ENCODE measurements at places on chromosomes 7 and 10.
A peak's percentile ranks its signal among the peaks of the same experiment; 100 is the strongest.

DNA sequence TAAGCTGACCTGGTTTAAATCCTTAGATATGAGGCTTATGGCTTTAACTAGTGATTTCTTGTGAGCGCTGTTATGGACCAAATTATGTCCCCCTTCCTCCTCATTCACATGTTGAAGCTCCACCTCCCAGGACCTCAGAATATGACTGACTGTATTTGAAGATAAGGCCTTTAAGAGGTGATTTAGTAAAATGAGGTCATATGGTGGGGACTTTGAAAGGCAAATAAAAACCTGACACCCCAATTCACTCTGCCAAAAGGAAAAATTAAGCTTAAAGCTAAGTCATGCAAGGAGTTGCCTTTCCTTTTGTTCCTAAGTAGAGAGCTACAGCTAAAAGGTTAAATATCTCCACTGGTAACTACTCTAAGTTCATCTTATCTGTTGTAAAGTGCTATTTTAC, 36.4 kb upstream of the FIGNL1 start:
- no peak for DNase-seq

DNA sequence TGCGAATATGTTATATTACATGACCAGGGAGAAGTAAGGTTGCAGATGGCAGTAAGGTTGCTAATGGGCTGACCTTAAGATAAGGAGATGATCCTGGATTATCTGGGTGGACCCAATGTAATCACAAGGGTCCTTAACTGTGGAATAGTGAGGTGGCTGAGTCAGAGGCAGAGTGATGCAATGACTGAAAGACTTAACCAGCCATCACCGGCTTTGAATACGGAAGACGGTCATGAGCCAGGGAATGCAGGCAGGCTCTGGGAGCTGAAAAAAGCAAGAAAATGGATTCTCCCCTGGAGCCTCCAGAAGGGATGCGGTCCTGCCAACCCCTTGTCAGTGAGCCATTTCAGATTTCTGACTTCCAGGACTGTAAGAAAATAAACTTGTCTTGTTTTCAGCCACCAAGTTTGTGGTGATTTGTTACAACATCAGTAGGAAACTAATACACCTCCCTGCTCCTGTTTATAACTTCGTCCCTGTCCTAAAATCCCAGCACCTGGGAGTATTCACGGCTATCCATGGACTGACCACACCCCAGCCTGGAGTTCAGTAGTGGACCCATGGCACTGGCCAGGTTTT, 4.6 kb upstream of the C10orf95 start:
- DNase-seq, result no peak

DNA sequence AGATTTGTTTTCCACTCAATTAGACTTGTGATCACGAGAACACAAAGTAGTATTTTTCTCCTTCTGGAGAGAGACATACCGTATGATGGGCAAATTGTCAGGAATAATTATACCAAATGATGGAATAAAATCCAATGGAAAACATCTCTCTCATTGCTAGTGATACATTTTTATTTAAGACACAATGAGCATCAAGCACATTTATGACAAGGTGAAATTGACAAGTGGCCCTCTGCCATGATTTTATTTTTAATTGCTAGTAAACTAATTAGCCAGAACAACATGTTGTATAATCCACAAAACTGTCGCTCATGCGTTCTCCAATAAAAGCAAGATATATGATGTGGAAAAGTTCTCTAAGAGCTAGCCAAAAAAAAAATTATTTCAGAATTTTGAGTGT, 620.8 kb downstream of the AUTS2 start:
- no peak for DNase-seq

- peak; percentile 73 for DNase-seq
Measured at GRCh38 chr7:129607471-129608120, 3.9 kb upstream of the NRF1 start.

GRCh38 chr7:47600199-47601118, 18.5 kb upstream of the TNS3 start:
- DNase-seq, result no peak
